ENCODE measurements at places on chromosomes 16 and 17.

GRCh38 chr17:81831563-81831956 is 1.5 kb downstream of the MCRIP1 start:
- DNase-seq: no peak

DNA sequence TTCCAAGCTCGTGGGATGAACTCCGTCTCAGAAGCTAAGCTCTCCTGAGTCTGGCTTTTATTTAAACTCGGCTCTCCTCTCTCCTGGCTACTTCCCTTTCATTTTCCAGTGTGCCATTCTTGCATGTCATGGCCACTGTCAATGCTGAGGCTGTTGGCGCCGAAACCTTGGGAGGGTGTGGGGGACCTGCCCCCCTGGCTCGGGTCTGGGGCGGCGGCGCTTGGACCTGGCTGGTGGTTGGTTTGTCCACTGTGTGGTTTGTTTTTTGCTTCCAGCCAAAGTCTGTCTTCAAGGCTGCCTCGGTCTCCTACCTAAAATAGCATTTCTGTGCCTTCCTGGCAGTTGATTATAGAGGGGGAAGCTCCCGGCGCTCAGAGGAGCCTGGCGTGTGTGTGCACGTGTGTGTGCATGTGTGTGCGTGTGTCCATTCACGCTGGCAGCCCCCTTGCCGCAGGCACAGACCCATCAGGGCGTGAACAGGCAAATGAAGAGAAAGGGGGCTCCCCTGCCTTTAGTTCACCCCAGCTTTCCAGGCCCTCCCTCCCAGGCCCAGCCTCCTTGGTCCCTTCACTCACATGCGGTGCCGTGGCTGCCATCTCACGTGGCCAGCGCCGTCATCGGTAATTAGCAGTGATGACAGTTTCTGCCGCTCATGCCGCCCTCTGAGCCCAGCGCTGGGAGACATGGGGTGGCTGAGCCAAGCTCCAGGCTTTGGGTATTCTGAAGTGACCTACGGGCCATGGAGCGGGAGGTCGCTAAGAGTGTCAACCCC is 179.9 kb downstream of the SEC14L1 start:
- DNase-seq: no peak

GRCh38 chr17:46722662-46723285 is 95.7 kb downstream of the WNT3 start:
- no peak for DNase-seq

- no peak for DNase-seq
These were observed 19.3 kb downstream of the PEMT start for GRCh38 chr17:17572010-17572785.

- no peak for DNase-seq
These were observed 3.8 kb upstream of the RPL26 start for GRCh38 chr17:8386841-8387240.

DNA sequence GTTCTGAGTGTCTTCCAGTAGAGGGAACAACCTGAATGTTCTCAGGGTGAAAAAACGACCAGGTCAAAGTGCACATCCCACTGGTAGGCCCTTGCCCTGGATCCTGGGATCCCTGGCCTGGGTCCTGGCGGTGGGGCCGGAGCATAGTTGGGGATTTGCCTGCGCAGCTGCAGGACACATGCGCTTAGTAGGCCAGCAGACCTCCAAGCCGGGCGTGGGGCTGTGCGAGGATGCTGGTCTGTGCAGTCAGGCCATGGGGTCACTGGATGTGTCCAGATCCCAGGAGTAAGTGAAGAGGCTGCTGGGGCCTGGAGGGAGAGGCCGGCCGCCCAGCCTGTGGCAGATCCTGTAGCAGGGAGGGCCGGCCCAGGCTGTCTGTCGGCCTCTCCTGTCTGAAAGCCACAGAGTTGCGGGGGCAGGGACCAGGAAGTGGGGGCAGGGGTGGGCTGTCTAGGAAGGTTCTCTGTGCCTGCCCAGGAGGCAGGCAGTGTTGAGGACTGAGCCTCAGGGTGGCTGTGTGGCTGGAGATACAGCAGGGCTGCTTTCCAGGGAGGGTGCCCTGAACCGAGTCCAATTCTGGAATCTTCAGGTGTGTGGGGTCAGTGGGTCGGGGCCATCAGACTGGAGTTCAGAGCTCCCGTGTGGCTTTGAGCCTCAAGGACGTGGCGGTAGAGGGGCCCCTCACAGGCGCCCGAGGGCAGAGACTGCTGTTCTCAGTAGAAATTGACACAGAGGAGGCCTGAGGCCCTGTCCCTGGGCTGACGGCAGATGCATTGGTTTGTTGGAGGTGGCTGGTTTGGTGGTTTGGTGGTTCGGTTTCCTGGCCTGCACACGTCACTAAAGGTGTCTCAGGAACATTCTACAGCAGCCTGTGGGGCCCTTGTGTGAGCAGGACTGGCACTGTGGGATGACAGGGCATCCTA is 17.2 kb upstream of the NUDT16L1 start:
- no peak for DNase-seq

DNA sequence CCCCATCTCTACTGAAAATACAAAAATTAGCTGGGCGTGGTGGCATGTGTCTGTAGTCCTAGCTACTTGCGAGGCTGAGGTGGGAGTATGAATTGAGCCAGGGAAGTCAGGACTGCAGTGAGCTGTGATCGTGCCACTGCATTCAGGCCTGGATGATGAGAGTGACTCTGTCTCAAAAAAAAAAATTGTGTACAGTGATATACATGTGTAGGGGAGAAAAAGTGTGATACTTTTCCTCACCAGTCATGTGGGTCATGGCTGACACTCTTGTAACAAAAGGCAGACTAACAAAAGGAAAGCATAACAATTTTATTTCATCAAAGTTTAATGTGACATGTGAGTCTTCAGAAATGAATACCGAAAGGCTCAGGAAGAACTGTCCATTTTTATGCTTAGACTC is 2.0 kb upstream of the ABCC12 start:
- DNase-seq: no peak

GRCh38 chr17:54368906-54369305 is 531.7 kb upstream of the TOM1L1 start:
- no peak for DNase-seq

GRCh38 chr16:78693496-78693895 is 594.0 kb downstream of the WWOX start:
- DNase-seq: no peak

DNA sequence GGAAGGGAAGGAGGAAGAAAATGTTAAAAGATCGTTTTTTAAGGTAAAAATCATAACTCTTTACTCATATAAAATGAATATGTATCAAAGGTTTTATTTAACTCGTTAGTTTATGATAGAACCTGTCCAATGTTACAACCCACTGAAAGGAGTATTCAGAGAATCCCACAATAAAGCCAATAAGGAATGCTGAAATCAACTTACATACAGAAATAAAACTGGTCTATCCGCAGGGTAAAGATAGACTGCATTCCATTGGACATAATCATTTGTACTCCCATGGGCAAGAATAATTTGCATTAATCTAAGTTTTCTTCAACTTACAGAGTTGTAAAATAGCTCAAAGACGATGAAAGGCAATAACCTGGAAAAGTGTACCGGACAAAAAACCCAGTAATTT is 17.9 kb upstream of the BEAN1 start:
- DNase-seq: no peak

DNA sequence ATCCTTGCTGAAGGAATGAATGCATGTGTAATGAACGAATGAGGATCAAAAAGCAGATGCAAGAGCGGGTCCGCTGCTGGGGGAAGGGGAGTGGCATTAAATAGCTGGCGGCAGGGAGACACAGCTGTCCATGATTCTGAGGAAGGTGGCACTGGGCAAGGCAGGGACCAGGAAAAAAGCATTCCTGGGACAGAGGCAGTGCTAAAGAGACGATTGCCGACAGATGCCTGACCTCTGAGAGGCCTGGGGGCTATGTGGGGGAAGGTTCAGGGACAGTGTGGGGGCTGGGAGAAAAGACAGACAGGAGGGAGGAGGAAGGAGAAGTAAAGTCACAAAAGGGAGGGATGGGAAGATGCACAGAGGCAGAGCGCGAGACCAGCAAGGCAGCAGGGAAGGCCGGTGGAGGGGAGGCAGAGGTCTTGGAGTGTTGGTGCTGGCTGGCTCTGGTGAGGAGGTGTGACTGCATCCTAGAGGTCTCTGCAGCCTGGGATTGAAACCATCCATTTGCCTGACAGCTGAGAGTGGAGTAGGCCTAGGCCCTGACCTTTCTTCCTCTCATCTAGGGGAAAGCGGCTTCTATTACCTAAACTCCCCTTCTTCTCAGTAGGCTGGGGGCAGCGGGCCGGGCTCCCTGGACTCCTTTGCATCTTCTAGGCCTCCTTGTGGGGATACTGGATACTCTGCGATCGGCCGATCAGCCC is 109.9 kb downstream of the SDK2 start:
- DNase-seq: no peak

- DNase-seq: no peak
These were observed 19.1 kb downstream of the DEXI start for GRCh38 chr16:10923146-10923649.

DNA sequence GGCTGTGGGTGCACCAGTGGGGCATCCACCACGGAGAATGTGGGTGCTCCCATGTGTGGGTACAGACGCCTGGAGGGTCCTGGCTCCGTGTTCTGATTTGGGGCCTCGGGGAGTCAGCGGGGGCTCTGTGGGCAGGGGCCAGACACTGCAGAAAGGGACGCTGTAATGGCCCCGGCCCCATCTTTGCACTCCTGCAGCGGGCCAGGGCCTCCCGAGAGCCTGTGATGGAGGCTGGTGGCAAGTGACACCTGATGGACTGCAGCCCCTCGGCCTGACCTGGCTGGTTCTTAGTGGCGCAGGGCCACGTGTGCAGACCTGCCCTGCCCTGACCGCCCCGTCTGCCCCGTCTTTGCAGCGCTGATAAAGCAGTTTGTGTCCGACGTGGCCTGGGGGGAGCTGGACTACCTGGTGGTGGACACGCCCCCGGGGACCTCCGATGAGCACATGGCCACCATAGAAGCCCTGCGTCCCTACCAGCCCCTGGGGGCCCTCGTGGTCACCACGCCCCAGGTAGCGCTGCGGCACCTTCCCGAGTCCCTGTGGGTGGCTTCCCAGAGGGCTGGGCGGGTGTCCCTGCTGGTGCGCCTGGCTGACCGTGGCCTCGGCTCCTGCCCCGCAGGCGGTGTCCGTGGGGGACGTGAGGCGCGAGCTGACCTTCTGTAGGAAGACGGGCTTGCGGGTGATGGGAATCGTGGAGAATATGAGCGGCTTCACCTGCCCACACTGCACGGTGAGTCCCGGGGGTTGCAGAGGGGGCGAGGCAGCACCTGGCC is 4.7 kb downstream of the NUBP2 start:
- no peak for DNase-seq

GRCh38 chr16:90026135-90026534 is 6.9 kb upstream of the DBNDD1 start:
- no peak for DNase-seq

DNA sequence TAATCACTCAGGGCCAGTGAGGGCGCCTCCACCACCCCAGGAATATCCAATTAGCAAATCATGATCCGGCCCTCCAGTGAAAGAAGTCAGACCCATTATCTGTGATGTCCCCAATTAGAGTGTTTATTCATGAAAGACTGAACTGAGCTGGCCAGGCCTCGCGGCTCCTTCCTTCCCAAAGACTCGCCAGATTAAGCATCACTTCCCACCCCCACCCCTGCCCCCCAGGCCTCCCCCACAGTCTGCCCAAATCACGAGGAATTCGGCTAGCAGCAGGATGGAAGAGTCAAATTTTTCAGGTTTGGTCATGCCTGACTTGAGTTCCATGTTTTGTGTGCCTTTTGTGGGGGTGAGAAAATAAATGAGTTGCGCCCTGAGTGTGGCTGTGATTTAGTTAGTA is 298.4 kb upstream of the SALL1 start:
- DNase-seq: no peak

- DNase-seq: no peak
These were observed 8.4 kb downstream of the TSPOAP1 start for GRCh38 chr17:58320163-58320558.

DNA sequence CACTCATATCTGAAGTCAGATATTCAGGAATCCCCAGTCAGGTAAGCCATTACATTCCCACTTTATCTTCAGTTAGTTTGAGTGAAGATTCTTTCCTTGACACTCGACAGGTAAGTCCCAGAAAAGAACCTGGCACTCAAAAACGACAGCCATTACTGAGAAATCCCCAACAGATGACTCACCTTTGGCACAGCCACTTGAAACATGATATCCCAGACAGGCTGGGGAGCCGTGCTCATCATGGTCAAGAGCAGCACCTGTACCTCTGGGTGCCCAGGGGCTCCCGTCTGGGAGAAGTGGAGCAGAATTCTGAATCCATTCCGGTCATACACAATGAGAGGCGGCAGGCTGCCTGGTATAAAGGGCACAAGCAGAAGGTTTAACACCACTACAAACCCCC is 16.8 kb upstream of the COG7 start:
- no peak for DNase-seq

GRCh38 chr17:80612997-80613731 is 68.5 kb downstream of the RPTOR start:
- DNase-seq: no peak

DNA sequence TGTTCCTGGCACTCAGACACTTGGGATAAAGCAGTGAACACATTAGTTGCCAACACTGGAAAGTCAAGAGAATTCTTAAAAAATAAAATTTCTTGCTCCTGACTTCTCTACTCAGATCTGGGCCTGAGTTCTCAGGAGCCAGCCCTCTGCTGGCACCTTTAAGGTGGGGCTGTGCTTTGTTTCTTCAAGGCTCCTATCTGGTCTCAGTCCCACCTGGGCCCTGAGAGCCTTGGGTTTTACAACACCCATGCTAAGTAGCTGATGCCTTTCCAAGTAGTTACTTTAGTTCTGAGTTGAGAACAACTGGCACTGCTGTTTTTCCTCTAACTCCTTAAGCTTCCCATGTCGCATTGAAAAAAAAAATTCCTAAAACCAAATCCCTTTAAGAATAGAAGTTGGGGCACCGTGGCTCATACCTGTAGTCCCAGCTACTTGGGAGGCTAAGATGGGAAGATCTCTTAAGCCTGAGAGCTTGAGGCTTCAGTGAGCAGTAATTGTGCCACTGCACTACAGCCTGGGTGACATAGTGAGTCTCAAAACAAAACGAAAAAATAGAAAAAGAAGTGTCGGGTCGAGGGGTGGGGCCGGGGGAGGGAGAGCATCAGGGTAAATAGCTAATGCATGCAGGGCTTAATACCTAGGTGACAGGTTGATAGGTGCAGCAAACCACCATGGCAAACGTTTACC is 16.6 kb downstream of the CHAD start:
- no peak for DNase-seq

- DNase-seq: no peak
These were observed 488 bp downstream of the TMEM100 start for GRCh38 chr17:55722016-55722736.

DNA sequence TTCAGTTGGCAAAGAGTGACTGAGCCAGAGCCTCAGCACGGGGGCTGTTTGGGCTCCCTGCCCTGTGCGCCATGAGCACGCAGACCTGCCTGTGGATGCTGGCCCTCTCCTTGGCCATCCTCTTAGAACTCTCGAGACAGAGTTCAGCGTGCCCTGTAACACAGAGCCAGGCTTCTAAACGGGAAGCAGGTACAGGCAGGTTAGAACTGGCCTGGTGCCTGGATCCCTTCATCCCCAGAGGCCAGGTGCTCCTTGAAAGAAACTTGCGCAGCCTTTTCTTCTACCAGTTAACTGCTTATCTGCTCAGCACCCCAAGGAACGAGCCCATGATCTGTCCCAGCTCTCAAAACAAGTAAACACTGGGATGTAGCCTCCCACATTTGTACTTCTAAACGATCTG is 6.9 kb downstream of the CCNF start:
- no peak for DNase-seq
